ENCODE measurements at places on chromosomes 3 and 15. TPM values are rescaled to one million over a fixed set of nuclear protein-coding genes. Genes with fewer than 3 reads are reported as not detected.

GRCh38 chr3:12963922-12964701 is 109.1 kb downstream of the IQSEC1 start:
- DNase-seq = peak; percentile 4

- no peak for DNase-seq
Observed at GRCh38 chr15:76342382-76343201, 6.0 kb downstream of the ISL2 start.

GRCh38 chr3:107845380-107846278 is 245.2 kb downstream of the CD47 start:
- DNase-seq = no peak

LRTM1 gene
- total RNA-seq = not detected
